RPMI7951 (cell line): ENCODE measurements at places on chromosomes 2 and 18. TPM values are rescaled to one million over a fixed set of nuclear protein-coding genes. Genes with fewer than 3 reads are reported as not detected.

DNA sequence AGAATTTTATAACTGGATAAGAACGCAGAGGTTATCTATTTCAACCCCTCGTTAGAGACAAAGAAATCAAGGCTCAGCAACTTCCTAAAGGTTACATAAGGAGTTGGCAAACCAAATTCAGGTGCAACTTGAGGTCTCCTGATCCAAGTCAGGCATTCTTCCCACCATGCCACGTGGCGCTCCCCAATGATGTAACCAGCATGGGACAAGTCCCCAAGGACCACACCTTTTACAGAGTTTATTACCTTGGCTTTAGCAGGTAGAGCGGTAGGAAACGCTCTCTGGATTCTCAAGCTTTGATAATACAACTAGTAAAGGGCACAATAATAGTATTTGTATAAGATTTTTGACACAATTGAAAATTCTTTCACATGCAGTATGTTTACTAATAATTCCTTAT lies 26.7 kb upstream of the MBOAT2 start:
- DNase-seq = no peak

- DNase-seq = no peak
Measured at GRCh38 chr2:112607680-112608438, 23.4 kb downstream of the CHCHD5 start.

The RAX gene
- not detected in 2 replicates for total RNA-seq

GRCh38 chr2:23513872-23514793 lies 129.2 kb downstream of the KLHL29 start:
- DNase-seq = no peak

The CYP1B1 gene
- 0.39 and 1.2 TPM in 2 replicates for total RNA-seq

- DNase-seq = no peak
Measured at GRCh38 chr18:12422936-12423335, 15.2 kb downstream of the PRELID3A start.

The ACTG2 gene
- total RNA-seq = 2.0 and 2.9 TPM in 2 replicates

- DNase-seq = no peak
Measured at GRCh38 chr2:51673628-51674027, 641.7 kb upstream of the NRXN1 start.

The GKN2 gene
- not detected in 2 replicates for total RNA-seq

DNA sequence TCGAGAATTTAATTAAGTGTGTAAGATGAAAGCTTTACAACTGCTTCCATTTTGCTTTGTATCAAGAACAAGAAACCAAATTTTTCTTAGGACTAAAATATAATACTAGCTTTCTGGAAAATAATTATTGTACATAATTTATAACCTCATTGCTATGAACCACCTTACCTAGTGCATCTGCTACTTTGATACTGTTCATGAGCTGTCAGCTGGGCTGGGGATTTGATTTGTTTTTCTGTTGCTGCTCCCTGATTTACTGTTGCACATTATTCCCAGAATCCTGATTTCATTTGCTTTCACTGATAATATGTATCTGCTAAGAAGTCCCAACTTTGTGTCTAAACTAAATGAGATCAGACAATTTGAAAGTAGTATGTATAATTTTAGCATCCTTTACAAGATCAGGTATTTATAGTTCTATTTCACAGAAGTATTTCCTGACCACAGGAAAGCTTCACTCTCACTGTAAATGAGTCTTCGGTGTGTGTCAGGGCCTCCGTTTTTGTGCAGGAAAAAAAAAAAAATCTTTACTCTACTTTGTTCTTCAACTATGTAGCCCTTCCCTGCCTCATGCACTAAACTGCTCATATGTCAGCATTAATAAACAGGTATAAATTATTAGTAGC lies 105.6 kb upstream of the CCDC150 start:
- DNase-seq = no peak

GRCh38 chr2:237219826-237220225 lies 134.1 kb downstream of the COPS8 start:
- DNase-seq = no peak

- DNase-seq = no peak
Measured at GRCh38 chr2:110664135-110664534, 13.7 kb downstream of the BUB1 start.

The INHBB gene
- 0.24 TPM in 1 of 2 replicates, not detected in the other for total RNA-seq

- no peak for DNase-seq
Measured at GRCh38 chr2:108477099-108477498, 28.1 kb downstream of the GCC2 start.

The SERPINB3 gene
- 0.20 TPM in 1 of 2 replicates, not detected in the other for total RNA-seq

GRCh38 chr2:227370791-227371312 lies 8.3 kb downstream of the TM4SF20 start:
- peak; percentile 31 for DNase-seq

DNA sequence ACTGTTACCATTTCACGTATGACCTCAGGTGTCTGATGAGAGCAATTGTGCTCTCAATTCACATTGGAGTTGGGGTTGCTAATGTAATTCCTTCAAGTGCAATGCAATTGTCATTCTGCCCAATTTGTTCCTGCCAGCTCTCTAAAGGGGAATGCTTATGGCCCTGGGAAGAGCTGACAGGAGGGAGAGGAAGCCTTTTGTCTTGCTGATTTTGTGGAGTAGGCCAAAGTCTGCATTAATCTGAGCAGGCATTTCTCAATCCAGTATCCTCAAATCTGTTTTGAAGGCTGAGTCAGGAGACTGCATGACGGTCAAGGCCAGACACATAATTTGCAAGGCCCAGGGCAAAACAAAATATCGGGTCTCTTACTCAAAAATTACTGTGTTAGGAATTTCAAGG lies 326.4 kb upstream of the SPHKAP start:
- DNase-seq = no peak

DNA sequence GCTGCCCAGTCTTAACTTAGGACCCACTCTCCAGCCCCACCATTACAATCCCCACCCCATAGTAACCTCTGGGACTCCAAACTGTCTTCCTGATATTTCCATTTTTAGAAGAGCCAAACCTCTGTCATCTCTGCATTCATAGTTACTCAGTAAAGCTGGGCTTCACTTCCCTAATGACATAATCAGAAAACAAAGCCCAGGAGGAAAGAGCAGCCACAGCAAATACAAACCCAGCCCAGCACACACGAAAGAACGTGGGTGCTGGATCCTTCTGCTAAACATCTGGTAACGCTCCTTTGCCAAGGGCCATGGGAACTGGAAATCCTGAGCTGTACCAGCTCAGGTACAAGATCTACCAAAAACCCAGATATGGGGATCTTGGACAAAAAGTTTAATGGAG lies 36.8 kb upstream of the RIOK3 start:
- DNase-seq = no peak

DNA sequence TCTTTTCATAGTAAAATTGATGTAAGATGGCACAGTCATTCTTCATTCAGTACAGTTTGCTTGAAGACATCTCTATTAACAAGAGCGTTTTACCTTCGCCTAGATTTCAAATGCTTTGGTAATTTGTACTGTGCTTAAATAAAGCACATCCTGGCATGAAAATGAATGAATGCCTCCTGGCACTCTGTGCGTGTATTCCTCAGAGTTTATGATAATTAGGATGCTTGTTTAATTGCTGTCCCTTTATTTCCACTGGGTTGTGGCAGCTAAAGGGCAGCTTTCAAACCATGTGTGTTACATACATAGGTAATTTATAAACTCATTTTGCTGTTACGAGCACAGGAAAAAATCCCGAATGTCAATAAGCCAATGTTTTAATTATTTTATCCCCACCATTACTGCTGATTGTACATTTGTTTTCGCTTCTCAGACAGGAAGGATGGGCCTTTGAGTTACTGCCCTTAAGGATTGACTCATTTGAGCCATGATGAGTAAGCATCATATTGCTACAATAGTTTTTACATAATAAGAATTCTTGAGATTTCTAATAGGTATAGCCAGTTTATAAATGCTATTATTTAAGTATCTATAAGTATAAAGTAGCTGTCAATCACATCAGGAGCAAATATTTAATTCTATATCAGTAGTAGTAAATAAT lies 516.5 kb downstream of the XIRP2 start:
- DNase-seq = peak; percentile 30

- DNase-seq = no peak
Measured at GRCh38 chr18:1811282-1811681, 760.0 kb downstream of the METTL4 start.

- no peak for DNase-seq
Measured at GRCh38 chr2:143736904-143737303, 607.7 kb downstream of the ARHGAP15 start.

DNA sequence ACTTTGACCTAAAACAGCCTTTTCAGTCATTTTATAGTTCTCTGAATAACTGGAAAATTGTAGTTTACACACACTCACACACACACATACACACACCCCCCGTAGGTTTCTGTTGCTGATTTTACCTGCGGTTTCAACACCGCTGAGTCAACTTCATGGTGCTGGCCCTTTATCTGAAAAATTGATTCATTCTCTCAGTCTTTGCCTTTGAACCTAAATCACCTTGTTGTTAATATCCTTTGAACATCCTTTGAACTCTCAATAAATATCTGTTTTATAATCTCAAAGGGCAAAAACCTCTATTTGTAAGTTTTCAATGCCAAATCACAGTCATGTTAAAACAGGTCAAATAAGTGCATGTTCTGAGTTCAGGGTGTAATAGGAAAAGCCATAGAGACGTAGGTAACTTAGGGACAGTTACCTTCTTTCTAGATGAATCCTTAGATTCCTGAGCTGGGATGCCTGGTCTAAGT lies 109.0 kb upstream of the BZW1 start:
- no peak for DNase-seq

The LRRTM4 gene
- 0.10 and 0.12 TPM in 2 replicates for total RNA-seq

GRCh38 chr18:59547581-59548182 lies 149.5 kb downstream of the CCBE1 start:
- DNase-seq = peak; percentile 81

DNA sequence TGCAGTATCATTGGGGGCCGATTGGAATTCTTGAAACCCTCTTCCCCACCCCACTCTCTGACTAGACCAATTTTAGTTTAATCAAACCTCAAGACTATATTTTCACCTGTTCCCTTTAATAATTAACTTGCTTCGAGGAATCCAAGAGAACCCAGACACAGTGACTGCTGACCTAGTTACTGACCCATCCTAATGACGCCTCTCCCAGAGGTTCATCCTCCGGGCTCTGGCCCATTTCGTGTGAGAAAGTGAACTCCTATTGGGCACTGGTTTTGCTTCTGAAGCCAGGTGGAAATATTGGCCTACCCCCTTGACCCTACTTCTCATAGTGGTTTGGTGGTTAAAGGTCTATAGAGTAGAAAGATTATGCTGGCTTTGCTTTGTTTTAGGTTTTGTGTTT lies 39.9 kb downstream of the RPL37A start:
- no peak for DNase-seq

DNA sequence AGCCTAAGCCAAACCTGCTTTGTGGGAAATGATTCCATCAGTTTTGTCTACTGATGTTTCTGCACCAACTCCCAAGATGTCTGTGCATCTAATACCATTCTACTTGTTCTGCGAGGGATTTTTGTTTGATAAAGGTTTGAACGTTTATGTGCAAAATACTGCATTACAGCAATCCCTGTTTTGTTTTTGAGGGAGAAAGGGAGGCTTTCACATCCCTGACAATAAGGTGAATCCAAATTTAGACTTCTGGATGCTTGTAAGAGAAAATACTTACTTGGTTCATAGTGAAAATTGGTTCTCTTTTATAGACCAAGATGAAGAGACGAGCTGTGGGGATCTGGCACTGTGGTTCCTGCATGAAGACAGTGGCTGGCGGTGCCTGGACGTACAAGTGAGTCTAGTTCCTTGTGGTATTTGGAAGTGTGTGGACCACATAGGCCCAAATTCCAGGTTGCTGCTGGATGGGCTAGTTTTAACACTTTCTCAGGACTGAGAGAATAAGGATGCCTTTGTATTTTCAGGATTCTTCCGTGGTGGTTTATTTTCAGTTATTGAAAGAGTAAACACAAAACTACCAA lies 1.1 kb downstream of the RPL37A start:
- DNase-seq = no peak

DNA sequence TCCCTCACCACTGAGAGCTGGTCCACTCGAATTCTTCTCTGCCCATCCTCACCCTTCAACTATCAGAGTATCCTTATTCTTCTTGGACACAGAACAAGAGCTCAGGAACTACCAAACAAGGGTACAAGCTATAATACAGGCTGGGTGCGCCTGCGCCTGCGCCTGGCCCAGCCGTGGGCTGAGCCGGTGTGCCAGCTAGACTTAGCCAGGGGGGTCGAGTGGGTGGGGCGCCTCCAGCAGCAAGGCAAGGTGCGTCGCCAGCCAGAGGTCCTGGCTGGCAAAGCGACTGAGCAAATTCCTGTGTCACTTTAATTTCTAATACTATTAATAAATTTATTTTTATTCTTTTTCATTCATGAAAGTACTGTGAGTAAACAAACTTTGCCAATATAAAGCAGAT lies 1072.6 kb upstream of the PIK3C3 start:
- DNase-seq = no peak

GRCh38 chr2:149814049-149814448 lies 226.5 kb upstream of the MMADHC start:
- no peak for DNase-seq

GRCh38 chr2:160010361-160011145 lies 51.9 kb downstream of the PLA2R1 start:
- DNase-seq = peak; percentile 93

The SOX11 gene
- total RNA-seq = under 0.01 TPM in 1 of 2 replicates, not detected in the other

The SLC19A3 gene
- total RNA-seq = not detected in 2 replicates

- no peak for DNase-seq
Measured at GRCh38 chr2:38783586-38783985, 5.6 kb downstream of the GEMIN6 start.

DNA sequence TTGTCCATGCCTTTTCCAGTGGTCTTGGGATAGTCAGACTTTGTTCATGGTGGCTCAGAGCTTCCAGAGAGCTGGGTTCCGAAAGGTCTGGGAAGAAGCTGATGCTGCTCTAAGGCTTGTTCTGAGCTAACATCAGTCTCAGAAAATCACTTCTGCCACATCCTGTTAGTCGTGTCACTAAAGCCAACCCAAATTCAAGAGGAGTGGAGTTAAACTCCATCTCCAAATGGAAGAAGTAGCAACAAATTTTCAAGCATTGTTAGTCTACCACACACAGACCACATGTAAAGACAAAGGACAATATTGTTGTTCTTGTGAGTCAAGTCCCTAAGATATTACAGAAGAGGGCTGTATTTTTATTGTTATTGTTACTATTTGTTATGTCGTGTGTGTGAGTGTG lies 77.8 kb downstream of the PID1 start:
- DNase-seq = peak; percentile 72

DNA sequence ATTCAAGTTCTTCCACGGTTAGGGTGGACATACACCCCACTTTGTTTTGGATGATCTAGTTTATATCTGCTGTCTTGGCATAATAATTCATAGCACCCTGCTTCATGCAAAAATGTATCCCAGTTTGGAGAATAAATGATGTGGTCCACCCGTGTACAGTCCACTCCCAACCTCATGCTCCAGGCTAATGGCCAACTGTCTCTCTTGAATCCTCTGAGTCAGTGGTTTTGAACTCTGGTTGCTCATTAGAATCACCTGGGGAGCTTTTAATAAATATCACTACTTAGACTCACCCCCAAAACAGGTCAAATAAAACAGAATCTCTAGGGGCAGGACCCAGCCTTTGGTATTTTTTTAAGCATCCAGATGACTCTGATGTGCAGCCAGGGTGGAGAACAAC lies 78.5 kb downstream of the SDC1 start:
- DNase-seq = no peak

- DNase-seq = no peak
Measured at GRCh38 chr2:60318544-60318943, 234.9 kb downstream of the BCL11A start.

- DNase-seq = peak; percentile 97
Measured at GRCh38 chr2:196586511-196586991, 53.0 kb upstream of the CCDC150 start.
